Regular cardiac myocyte (primary cell): ENCODE measurements at places on chromosomes 12 and 14. TPM values are rescaled to one million over a fixed set of nuclear protein-coding genes. Genes with fewer than 3 reads are reported as not detected.

The IAPP gene
- 0.96 TPM in 1 of 2 replicates, not detected in the other for total RNA-seq

The MANSC4 gene
- not detected in 2 replicates for total RNA-seq

The PTPRB gene
- total RNA-seq = 15.9 and 25.7 TPM in 2 replicates

The CCDC38 gene
- under 0.01 TPM in 2 replicates for total RNA-seq

The GPRC5D gene
- total RNA-seq = not detected in 2 replicates

The LYZ gene
- total RNA-seq = under 0.01 and 0.28 TPM in 2 replicates

The HAL gene
- total RNA-seq = under 0.01 TPM in 1 of 2 replicates, not detected in the other

The CIROP gene
- not detected in 2 replicates for total RNA-seq

The LRRK2 gene
- 1.7 and 5.9 TPM in 2 replicates for total RNA-seq

The BHLHE41 gene
- total RNA-seq = 2.1 and 6.5 TPM in 2 replicates

The SIX6 gene
- not detected in 2 replicates for total RNA-seq

The SNRNP35 gene
- total RNA-seq = 12.1 and 17.8 TPM in 2 replicates

The SLC25A47 gene
- total RNA-seq = under 0.01 TPM in 1 of 2 replicates, not detected in the other

The SLC4A8 gene
- 0.56 and 1.3 TPM in 2 replicates for total RNA-seq

The TAS2R30 gene
- 2.7 and 4.2 TPM in 2 replicates for total RNA-seq

The TROAP gene
- 1.1 and 9.4 TPM in 2 replicates for total RNA-seq

The TOMM20L gene
- not detected in 2 replicates for total RNA-seq

The RAPGEF3 gene
- total RNA-seq = 5.1 and 8.8 TPM in 2 replicates

The TRIM9 gene
- under 0.01 and 0.28 TPM in 2 replicates for total RNA-seq

The NOP9 gene
- total RNA-seq = 19.7 and 34.7 TPM in 2 replicates

The OR4E2 gene
- total RNA-seq = not detected in 2 replicates

The DICER1 gene
- total RNA-seq = 24.0 and 28.6 TPM in 2 replicates

The KERA gene
- total RNA-seq = not detected in 2 replicates

The SLC2A3 gene
- total RNA-seq = 114 and 256 TPM in 2 replicates

The SLC7A7 gene
- 18.2 and 21.4 TPM in 2 replicates for total RNA-seq

The TBPL2 gene
- not detected in 2 replicates for total RNA-seq

The PTCSC3 gene
- total RNA-seq = not detected in 2 replicates

The OTX2 gene
- not detected in 2 replicates for total RNA-seq

The STXBP6 gene
- total RNA-seq = 7.7 and 16.1 TPM in 2 replicates

The RPS26 gene
- total RNA-seq = 664 and 693 TPM in 2 replicates

The IL23A gene
- 0.28 and 0.38 TPM in 2 replicates for total RNA-seq

The SIRT4 gene
- total RNA-seq = 0.96 and 2.8 TPM in 2 replicates

The TFCP2 gene
- total RNA-seq = 9.9 and 14.6 TPM in 2 replicates

The BCL11B gene
- under 0.01 TPM in 1 of 2 replicates, not detected in the other for total RNA-seq

The DBX2 gene
- not detected in 2 replicates for total RNA-seq

The IFNG gene
- total RNA-seq = not detected in 2 replicates

The GARIN6 gene
- not detected in 2 replicates for total RNA-seq

The SLC6A15 gene
- total RNA-seq = 0.77 and 0.85 TPM in 2 replicates

The PPP1R36 gene
- 0.19 and 0.28 TPM in 2 replicates for total RNA-seq
